ENCODE measurements at places on chromosomes 6 and 20. TPM values are rescaled to one million over a fixed set of nuclear protein-coding genes. Genes with fewer than 3 reads are reported as not detected.

DNA sequence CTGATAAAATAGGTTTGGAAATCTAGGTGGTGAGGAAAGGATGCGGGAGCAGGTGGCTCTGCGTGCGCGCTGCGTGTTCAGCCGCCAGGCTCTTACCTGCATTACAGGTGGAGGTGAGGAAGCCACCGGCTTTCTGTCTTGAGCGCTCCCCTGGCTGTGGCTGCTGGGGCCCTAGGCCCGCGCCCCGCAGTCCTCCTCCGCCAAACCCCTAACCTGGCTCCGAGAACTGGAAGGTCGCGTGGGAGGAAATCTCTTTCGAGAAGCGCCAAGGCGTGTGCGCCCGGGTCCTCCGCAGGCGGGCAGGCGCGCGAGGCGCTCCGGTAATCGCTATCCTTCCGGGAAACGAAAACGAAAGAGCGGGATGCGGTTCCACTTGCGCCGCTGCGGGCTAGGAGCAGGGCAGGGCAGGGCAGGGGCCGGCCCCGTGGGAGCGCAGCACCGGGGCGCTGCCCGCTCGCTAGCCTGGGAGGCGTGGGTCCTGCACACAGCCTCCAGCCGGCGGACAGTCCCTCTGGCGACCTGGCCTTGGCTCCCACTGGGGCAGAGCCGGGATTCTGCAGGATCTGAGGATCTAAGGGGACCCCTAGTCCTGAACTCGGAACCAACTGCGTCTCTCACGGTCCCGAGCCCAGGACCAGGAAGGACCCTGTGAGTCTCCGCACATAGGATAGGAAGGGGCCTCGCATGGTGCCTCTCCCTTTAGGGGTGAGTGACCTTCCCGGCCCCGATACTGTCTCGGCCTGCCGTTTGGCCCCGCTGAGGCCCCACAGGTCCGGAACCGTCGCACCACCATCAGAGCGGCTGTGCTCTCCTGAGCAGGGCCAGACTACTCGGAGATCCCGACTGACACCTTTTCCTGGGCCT is at the start of gene ETV7:
Gene ETV7 (minus strand): TSS at position 230 of the 864 bp plus-strand sequence. CDS start 128 bp downstream, at position 102.
- peak; percentile 90 for DNase-seq
- peaks cover 34% of the 10 kb centered on the region for H3K27me3 ChIP-seq
- H3K4me1 ChIP-seq: peaks cover 42% of the 10 kb centered on the region
- H3K27ac ChIP-seq: peak within 1 kb of the TSS; percentile 65

DNA sequence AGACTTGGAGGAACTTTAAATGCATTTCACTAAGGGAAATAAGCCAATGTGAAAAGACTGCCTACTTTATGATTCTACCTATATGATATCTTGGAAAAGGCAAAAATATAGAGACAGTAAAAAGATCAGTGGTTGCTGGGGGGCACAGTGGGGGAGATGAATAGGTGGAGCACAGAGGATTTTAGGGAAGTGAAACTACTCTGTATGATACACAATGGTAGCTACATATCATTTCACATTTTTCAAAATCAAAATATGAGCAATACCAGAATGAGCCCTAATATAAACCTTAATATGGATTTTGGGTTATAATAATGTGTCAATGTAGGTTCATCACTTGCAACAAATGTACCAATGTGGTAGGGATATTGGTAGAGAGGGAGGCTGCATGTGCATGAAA is 161.4 kb upstream of the HTR1E start:
- no peaks in the 10 kb centered on the region for H3K36me3 ChIP-seq
- no peaks in the 10 kb centered on the region for H3K4me1 ChIP-seq
- H3K27ac ChIP-seq: no peak overlapping the region
- no peak overlapping the region for H3K4me3 ChIP-seq

- no peaks in the 10 kb centered on the region for H3K4me1 ChIP-seq
- no peaks in the 10 kb centered on the region for H3K36me3 ChIP-seq
- H3K27ac ChIP-seq: no peak overlapping the region
- no peak overlapping the region for H3K4me3 ChIP-seq
- H3K27me3 ChIP-seq: no peaks in the 10 kb centered on the region
- DNase-seq: no peak
Measured at GRCh38 chr6:9292975-9293374, 857.6 kb upstream of the SLC35B3 start.

GRCh38 chr6:157428427-157429202 is 47.6 kb downstream of the ZDHHC14 start:
- H3K27me3 ChIP-seq: no peaks in the 10 kb centered on the region
- peak; percentile 70 for DNase-seq
- H3K4me3 ChIP-seq: peak overlapping the region; percentile 55
- peaks cover 12% of the 10 kb centered on the region for H3K36me3 ChIP-seq

DNA sequence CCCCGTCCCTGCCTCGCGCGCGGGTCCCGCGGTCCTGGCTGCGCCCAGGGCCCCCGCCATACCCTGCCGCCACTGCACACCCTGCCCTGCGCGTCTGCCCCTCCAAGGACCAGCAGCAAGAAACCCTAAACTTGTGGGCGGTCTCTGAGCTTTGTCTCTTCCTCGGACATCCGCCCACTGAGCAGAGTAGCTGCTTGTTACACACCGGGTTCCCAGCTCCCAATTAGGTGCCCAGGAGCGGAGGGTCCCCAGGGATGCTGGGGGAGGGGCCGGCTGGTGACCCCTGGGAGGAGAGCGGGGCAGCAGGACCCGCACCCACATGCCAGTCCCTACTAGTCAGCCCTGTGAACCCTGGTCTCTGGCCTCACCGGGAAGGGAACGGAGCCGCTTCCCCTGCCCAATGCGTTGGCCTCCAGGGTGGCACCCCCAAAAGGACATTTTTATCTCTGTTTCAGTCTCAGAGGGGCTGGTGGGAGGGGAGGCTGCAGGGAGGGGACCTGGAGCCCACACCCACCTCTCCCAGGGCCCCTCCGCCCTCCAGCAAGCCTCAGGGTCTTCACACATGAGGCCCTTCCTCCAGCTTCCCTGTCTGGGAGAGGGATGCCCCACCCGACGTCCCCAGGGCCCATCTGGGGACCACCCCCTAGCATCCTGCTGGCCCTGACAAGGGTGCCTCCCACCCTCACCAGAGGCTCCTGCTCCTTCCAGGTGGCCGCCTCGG is 10.5 kb downstream of the STMN3 start:
- peaks cover 6% of the 10 kb centered on the region for H3K27me3 ChIP-seq
- H3K4me3 ChIP-seq: peak overlapping the region; percentile 79
- no peak for DNase-seq
- H3K36me3 ChIP-seq: peaks cover 2% of the 10 kb centered on the region

GRCh38 chr6:3835055-3835731 is 14.0 kb upstream of the FAM50B start:
- H3K36me3 ChIP-seq: no peaks in the 10 kb centered on the region
- peaks cover 4% of the 10 kb centered on the region for H3K4me1 ChIP-seq
- H3K27ac ChIP-seq: no peak overlapping the region
- peaks cover 9% of the 10 kb centered on the region for H3K27me3 ChIP-seq

DNA sequence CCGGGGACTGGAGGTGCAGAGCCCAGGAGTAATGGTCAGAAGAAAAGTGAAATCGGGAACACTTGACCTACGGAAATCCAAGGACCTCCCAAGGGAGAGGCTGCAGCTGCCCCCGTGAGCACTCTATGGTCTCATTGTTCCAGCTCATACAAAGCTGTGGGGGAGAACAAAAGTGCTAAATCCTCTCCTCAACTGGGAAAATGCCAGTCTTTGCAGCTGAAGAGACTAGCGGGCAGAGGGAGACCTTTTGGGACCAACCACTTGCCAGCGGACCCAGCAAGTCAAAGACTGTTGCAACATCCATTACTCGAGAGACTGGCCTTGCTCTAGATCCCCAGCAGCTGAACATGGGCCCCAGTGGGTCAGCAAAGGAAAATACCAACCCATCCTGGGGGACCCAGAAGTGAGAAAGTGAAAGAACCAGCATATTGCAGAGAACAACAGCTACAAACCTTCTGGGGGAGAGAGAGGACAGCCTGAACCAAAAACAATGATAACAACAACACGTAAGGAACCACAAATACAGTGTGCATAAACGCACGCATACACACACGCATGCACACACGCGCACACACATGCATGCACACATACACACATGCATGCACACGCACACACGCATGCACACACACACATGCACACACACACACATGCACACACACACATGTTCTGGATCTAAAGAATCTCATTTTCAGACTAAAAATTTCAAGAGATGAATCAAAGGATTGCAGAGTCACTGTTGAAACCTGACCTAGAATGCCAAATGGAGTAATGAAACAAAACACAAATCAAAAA is 24.7 kb upstream of the ELMO2 start:
- H3K4me3 ChIP-seq: no peak overlapping the region
- H3K27me3 ChIP-seq: peaks cover 41% of the 10 kb centered on the region
- DNase-seq: no peak
- H3K4me1 ChIP-seq: no peaks in the 10 kb centered on the region

DNA sequence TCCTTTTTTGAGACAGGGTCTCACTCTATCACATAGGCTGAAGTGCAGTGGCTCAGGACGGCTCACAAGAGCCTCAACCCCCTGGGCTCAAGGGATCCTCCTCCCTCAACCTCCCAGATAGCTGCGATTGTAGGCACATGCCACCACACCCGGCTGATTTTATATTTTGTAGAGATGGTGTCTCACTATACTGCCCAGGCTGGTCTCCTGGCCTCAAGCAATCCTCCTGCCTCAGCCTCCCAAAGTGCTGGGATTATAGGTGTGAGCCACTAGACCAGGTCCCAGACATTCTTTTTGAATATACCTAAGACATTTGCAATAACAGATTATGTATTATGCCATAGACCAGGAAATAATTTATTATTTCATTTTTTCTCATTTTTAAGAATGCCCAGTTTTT is 58.3 kb upstream of the CDYL start:
- no peak overlapping the region for H3K27ac ChIP-seq
- no peaks in the 10 kb centered on the region for H3K36me3 ChIP-seq

DNA sequence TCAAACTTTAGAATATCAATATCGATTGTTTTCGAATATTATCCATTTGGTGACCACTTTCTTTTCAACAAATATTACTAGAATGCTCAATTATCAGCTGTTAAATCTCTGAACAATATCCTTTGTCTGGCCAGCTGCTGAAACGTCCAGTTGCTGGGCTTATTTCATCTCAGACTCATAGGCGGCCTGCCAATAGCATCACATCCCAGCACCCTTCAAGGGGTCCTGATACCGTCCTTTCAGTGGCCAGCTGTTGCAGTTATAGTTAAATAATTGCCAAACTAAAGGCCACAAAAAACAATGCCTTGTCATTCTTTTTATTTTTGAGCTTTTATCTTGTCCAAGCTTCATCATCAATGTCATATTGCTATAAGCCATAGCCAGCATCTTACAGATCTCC is 1006.8 kb upstream of the MANEA start:
- H3K27me3 ChIP-seq: no peaks in the 10 kb centered on the region
- no peaks in the 10 kb centered on the region for H3K36me3 ChIP-seq
- no peak overlapping the region for H3K27ac ChIP-seq
- H3K4me1 ChIP-seq: no peaks in the 10 kb centered on the region

The KIF3B gene
- total RNA-seq: 34.7 TPM

The HNF4A gene
- not detected for total RNA-seq

The DPPA5 gene
- not detected for total RNA-seq

The RFX6 gene
- total RNA-seq: not detected

Measured in activated CD4-positive, alpha-beta T cell treated with anti-CD3 and anti-CD28 coated beads, Interleukin-2, amount 10 ng/mL, durations not matched to agents 24 days and 14 days (primary cell).